Activated CD4-positive, alpha-beta T cell treated with anti-CD3 and anti-CD28 coated beads, Interleukin-2, amount 50 U/mL, for 16 hours (primary cell): ENCODE measurements at places on chromosomes 3 and 15.
A peak's percentile ranks its signal among the peaks of the same experiment; 100 is the strongest.

DNA sequence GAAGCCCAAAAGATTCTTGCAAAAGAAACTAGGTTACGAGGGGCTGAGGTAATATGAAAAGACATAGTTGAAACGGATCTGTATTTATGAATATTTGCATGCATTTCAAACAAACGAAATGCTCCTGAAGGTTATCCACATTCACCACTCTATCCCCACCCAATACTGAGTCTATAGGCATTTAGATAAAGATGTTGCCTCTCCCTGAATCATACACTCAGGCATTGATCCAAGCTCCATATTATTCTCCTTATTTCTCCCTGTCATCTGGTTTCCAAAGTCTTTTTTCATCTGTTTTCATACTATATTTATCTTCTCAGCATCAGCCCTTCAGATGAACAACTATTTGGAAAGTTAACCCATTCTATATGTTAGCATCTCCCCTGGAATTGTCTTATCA is 492.5 kb upstream of the TGFBR2 start:
- no peak for DNase-seq

GRCh38 chr3:966341-966740 is 126.5 kb upstream of the CNTN6 start:
- no peak for DNase-seq

DNA sequence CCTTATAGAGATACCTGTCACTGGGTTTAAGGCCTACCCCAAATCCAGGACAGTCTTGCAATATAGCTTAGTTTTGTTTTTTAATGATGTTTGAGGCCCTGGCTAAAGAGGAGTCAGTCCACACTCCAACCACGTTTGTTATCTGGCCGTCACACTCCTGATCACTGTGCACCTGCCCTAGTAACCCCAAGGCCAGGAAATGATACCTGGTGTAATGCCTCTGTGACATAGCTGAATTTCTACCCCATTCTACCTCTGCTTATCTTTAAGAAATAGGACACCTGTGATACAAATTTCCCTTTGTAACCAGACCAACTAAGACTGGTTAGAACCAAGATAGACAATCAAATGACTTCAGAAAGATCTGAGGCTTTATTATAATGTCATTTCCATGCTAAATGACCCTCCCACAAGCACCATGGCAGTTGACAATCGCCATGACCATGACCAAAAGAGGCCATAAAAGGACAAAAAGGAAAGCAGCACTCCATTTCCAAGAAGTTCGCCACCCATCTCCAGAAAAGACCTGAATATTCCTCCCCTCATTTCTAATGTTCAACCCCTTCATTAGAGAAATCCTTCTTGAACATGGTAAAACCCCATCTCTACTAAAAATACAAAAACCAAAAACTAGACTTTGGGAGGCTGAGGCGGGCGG is 4.8 kb upstream of the RTP3 start:
- DNase-seq = no peak

DNA sequence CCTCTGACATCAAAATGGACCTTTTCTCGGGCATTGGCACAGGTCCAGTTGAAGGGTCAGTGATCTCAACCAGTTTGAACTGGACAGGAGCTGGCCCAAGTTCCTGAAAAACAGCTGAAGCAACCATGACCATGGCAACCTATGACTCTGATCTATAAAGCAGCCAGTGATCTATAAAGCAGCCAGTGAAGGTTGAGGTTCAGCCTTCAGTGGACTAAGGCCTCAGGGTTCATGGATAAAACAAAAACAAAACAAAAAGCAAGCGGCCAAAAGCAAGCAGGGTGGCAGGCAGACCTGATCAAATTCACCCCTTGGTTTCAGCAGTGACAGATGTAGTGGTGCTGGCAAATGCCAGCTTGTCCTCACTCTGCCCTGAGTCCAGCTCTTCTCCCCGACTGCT is 10.0 kb upstream of the CHRNB4 start:
- DNase-seq = no peak

DNA sequence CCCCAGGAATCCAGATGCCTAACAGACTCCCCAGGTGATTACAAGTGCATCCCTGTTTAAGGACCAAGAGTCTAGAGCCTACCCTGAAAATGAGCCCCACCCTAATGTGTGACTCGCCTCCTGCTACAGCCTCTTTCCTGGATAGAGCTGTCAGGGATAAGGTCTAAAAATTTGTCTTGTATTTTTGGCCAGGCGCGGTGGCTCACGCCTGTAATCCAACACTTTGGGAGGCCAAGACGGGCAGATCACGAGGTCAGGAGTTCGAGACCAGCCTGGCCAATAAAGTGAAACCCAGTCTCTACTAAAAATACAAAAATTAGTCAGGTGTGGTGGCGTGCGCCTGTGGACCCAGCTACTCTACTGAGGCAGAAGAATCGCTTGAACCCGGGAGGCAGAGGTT is 11.2 kb downstream of the TMC3 start:
- no peak for DNase-seq

DNA sequence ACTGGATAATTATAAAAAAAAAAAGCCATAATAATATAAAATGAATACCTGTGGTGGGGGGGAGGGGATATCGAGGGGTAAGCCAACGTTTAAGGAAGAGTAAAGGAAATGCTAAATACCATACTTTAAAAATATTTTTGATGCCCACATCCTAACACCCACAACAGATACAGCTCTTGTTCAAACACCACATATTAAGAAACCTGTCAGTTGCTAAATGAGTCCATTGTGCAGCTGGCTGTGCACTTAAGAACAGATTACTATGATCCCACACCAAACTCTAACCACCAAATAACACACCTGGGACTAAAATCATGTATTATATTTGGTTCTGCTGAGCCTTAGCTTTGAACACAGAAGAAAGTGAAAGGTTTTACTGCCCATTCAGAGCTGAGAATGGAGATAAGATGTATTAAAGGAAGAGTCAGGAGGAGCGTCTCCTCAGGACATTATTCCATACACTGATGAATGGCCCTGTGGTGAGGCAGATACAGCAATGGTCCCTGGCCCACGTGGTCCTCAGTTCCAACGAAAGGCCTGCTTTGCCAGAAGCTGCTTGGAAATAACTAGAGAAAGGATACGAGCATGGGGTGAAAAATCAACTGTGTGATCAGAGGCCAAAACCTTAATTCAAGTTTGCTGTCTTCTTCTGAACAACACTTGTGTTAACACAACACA is 515.4 kb downstream of the FOXP1 start:
- DNase-seq = peak; percentile 66

DNA sequence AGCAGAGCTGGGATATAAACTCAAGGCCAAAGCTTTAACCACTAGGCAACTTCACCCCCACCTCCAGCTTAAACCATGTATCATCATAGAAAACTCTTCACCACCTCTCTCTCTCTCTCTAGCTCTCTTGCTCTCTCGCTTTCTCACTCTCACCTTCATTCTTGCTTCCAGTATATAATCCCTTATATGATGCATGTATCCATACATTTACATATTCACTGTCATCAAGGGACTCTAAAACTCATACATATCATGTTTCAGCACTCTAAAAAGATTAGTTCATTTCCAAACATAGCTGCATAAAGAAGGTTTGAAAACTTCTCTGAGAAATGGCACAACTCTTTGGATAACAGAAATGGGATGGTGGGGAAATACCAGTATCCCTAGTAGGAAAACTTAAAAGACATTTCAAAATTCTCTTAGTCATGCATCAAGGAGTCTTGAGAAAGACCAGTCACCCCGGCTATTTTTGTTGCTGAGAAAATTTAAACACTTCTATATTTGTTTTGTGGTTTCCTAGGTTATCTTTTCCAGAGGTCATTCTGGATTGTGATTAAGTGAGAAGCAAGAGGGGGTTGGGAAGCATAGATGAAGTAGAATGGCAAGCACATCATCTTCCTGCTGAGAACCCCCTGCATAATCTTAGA is 447.8 kb upstream of the THBS1 start:
- no peak for DNase-seq

DNA sequence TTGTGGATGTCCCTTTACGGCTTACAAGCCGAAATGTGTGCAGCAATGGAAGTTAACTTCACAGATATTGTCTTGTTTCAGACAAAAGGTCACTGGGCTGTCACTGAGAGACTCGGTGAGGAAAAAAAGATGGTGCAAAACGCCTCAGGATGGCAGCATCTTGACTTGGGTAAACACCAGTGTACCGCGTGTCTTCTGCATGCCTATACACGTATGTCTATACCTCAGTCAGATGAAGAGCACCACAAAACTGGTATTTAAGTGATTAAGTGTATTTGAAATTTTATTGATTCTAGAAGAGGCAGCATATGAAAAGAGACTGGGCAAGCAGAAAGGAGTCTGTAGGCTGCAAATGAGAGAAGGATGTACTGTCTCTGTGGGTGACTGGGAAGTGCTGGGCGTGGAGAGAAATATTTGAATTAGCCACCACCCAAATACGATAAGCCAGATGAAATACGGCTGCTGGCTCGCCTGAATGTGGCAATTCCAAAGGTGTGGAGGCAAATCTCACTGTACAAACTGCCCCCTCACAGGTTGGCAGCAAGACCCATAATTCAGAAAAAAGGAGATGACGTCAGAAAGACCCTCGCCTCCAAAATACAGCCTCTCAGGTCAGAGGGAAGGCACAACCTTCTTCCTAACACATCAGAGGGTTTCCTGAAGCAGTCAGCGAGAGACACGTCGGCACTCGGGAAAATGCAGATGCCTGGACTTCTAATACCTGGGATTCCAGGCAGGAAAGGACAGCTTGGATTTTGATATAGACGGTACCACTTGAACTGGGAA is 53.4 kb upstream of the NEO1 start:
- no peak for DNase-seq

DNA sequence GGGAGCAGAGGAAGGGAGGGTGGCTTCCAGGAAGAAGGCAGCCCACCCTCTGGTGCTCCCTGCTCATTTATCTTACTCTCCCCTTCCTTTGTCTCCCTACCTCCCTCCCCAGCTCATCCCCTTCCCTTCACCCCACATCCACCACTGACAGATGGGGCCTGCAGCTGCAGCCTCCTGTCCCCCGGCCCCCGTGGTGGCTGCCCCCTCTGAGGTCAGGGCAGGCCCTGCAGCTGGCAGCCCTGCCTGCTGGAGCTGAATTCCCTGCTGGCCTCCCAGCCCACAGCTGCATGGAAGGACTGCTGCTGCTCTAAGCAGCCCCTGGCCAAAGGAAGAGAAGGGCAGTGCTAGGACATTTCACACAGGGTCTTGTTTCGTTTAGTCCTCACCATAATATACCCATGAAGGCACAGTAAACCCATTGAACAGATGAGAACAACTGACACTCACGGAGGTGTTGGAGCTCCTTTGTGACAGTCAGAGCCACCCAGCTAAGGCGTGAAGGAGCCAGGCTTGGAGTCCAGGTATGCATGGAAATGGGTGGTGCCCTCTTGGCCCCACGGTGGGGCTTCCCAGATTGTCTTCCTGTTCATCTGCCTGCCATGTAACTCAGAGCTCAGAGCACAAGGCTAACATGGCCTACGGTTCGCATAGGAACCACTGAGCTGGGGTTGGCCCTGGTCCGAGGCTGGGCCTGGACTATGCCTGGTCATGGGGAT is 121.7 kb upstream of the PRR20G start:
- no peak for DNase-seq

DNA sequence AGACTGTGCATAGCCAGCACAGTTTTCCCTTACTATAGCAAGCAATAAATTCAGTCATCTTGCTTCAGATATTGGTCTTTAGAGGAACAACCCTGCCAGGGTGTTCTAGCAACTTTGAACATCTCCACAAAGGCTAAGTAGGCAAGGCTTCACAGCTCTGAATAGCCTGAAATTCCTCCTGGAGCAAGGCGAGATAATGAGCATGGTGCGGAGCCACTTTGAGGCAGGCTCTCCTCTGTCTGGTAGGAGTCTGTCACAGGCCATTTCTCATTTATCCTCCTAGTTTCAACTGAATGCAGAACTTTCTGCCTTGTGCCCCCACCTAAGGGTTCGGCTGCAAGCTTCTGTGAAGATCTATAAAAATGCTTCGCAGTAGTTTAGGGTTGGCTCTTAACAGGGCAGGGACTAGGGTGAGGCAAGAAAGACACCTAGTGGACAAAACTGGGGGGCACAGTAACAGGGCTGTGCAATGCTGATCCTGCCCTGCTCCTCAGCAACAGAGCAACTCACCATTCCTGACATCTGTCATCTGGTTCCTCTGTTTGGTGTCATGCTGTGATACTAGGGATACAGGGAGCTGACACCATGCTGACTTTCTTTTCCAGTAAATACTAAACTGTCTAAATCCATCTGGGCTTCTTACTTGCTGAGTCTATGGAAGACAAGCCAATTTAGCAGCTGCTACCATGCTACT is 16.6 kb upstream of the EHHADH start:
- peak; percentile 6 for DNase-seq

DNA sequence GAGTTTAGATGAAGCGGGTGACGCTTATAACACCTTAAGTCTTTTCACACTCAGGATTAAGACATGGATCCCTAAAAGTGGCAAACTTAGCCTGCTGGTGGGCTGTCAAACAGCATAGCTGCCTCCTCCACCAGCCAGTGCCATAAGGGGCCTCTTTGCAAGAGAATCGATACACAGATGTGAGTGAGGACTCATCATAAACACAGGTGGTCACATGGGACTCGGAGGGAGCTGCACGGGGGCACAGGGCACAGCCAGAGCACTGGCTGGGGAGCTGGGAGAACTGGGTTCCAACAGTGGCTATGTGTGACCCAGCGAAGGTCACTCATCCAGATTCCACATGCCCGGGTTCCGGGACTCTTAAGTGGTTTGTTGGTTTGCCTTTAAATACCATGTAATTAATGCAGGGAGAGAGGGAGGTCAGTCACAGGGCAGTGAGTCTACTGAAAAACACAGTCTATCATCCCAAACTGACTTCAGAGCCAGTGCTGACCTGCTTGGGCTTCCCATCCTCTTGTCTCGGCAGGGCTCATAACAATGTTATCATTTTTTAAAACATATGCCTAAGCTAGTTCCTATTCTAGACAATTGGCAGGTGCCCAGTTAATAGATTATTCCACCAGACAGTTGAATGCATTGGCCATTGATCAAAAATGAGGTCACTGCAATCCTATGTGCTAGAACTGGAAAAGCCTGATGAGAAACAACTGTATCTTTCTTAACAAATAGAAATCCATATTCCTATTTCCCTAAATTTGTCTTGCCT is 51.8 kb downstream of the SLC12A8 start:
- DNase-seq = no peak

- DNase-seq = no peak
Observed at GRCh38 chr15:46872981-46873330, 844.3 kb upstream of the SEMA6D start.

GRCh38 chr3:94114666-94115065 is 51.8 kb downstream of the NSUN3 start:
- DNase-seq = no peak

- no peak for DNase-seq
Observed at GRCh38 chr3:195282961-195283360, 12.0 kb upstream of the XXYLT1 start.

- DNase-seq = no peak
Observed at GRCh38 chr15:81007428-81008064, 6.8 kb downstream of the TLNRD1 start.

GRCh38 chr15:49439678-49440395 is 16.8 kb downstream of the FGF7 start:
- DNase-seq = no peak

GRCh38 chr15:76342058-76342381 is 5.4 kb downstream of the ISL2 start:
- no peak for DNase-seq

- no peak for DNase-seq
Observed at GRCh38 chr15:33395846-33396245, 85.1 kb downstream of the RYR3 start.

- DNase-seq = no peak
Observed at GRCh38 chr15:51912528-51912927, 59.0 kb downstream of the LEO1 start.

GRCh38 chr3:173510565-173510964 is 113.0 kb downstream of the NLGN1 start:
- DNase-seq = no peak

GRCh38 chr3:151837057-151837456 is 23.1 kb downstream of the AADAC start:
- DNase-seq = no peak

GRCh38 chr15:56160966-56161365 is 82.7 kb downstream of the RFX7 start:
- no peak for DNase-seq
